Stimulated activated CD8-positive, alpha-beta memory T cell treated with anti-CD3 and anti-CD28 coated beads, Interleukin-7, amount 100 ng/mL, for 4 hours (primary cell): ENCODE measurements at places on chromosomes 5 and 9.

- no peak for DNase-seq
Observed at GRCh38 chr9:3750321-3750720, 224.5 kb upstream of the RFX3 start.

GRCh38 chr9:27355166-27355565 lies 58.2 kb upstream of the EQTN start:
- DNase-seq = no peak

GRCh38 chr5:5217371-5217770 lies 77.2 kb downstream of the ADAMTS16 start:
- no peak for DNase-seq

DNA sequence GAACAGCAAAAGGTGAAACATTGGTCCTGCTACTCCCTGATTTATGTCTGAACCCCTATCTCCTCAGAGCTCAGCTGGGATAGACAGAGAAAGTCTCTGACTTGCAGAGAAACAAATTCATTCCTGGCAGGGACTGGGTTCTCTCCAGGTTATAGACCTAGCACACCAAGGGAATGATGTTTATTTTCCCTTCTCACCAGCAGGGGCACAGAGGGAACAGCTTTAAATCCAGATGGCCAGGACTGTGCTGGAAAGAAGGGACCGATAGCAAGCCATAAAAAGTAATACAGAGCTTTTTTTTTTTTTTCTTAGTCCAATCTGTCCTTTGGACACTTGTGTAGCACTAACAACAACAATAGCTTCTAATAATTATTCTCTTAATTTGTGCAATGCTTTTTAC lies 141.1 kb upstream of the C9orf72 start:
- DNase-seq = no peak

- DNase-seq = no peak
Observed at GRCh38 chr5:555058-555623, 30.9 kb upstream of the SLC9A3 start.

DNA sequence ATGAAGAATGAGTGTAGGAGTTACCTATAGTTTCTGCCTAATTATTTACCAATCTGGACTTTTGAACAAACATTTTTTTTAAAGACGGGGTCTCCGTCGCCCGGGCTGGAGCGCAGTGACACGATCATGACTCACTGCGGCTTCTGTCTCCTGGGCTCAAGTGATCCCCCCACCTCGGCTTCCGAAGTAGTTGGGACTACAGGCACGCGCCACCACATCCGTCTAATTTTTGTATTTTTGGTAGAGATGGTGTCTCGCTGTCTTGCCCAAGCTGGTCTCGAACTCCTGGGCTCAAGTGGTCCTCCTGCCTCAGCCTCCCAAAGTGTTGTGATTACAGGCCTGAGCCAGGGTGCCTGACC lies 1.5 kb downstream of the CTNNA1 start:
- no peak for DNase-seq

GRCh38 chr5:83377131-83377865 lies 94.2 kb upstream of the VCAN start:
- no peak for DNase-seq

GRCh38 chr5:3187771-3188425 lies 407.7 kb upstream of the IRX1 start:
- no peak for DNase-seq
